Activated naive CD4-positive, alpha-beta T cell treated with anti-CD3 and anti-CD28 coated beads for 36 hours (primary cell): ENCODE measurements at places on chromosomes 16 and 17. TPM values are rescaled to one million over a fixed set of nuclear protein-coding genes. Genes with fewer than 3 reads are reported as not detected.
A peak's percentile ranks its signal among the peaks of the same experiment; 100 is the strongest.

- H3K27ac ChIP-seq, result no peak overlapping the region
- H3K4me3 ChIP-seq, result no peak overlapping the region
- no peaks in the 10 kb centered on the region for H3K27me3 ChIP-seq
- no peak for DNase-seq
- peaks cover 41% of the 10 kb centered on the region for H3K4me1 ChIP-seq
Measured at GRCh38 chr17:72724267-72724666, 368.2 kb downstream of the SLC39A11 start.

DNA sequence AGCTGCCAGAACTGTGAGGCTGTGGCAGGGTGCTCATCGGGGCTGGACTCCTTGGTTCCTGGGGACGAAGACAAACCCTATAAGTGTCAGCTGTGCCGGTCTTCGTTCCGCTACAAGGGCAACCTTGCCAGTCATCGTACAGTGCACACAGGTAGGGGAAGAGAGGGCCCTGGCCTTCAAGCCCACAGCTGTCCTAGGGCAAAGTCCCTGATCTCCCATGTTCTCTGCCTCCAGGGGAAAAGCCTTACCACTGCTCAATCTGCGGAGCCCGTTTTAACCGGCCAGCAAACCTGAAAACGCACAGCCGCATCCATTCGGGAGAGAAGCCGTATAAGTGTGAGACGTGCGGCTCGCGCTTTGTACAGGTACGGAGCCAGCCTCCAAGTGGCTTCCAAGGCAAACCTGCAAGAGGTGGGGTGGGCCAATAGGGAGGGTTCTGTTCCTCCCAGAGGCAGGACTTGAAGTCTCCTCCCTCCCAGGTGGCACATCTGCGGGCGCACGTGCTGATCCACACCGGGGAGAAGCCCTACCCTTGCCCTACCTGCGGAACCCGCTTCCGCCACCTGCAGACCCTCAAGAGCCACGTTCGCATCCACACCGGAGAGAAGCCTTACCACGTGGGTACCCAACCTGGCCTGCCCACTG is 3.7 kb downstream of the BCL6B start:
- peaks cover 4% of the 10 kb centered on the region for H3K27me3 ChIP-seq
- H3K4me1 ChIP-seq, result peaks cover 42% of the 10 kb centered on the region
- H3K36me3 ChIP-seq, result peaks cover 4% of the 10 kb centered on the region
- no peak for DNase-seq

BEAN1 gene
- total RNA-seq, result not detected

LPO gene
- total RNA-seq, result not detected

DNA sequence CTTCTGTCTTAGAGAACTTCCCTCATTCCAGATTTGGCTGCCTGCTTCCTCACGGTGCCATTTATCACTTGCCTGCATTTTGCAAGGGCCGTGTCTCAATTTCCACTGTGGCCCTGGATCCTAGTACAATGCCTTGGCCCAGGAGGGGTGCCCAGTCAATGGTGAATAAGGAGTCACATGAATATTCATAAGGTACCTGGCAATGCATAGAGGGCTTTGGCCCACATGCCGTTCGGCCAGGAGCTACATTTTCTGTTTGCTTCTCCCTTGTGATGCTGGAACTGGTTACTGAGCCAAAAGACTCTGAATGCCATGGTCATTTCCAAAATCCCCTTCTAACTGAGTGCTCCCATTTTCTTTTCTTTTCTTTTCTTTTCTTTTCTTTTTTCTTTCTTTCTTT is 4.8 kb upstream of the PIRT start:
- H3K27ac ChIP-seq, result no peak overlapping the region
- no peak overlapping the region for H3K4me3 ChIP-seq
- H3K4me1 ChIP-seq, result peaks cover 7% of the 10 kb centered on the region
- H3K36me3 ChIP-seq, result no peaks in the 10 kb centered on the region
- H3K27me3 ChIP-seq, result no peaks in the 10 kb centered on the region
- DNase-seq, result no peak

EFCAB5 gene
- 0.55 TPM for total RNA-seq

GRCh38 chr17:48547808-48548522 is 3.1 kb upstream of the HOXB2 start:
- H3K4me1 ChIP-seq, result peaks cover 37% of the 10 kb centered on the region
- H3K27ac ChIP-seq, result peak overlapping the region; percentile 79
- peak; percentile 72 for DNase-seq
- H3K36me3 ChIP-seq, result peaks cover 3% of the 10 kb centered on the region

- no peaks in the 10 kb centered on the region for H3K4me1 ChIP-seq
- H3K27ac ChIP-seq, result no peak overlapping the region
- peaks cover 16% of the 10 kb centered on the region for H3K36me3 ChIP-seq
- no peak for DNase-seq
- no peaks in the 10 kb centered on the region for H3K27me3 ChIP-seq
- H3K4me3 ChIP-seq, result no peak overlapping the region
Measured at GRCh38 chr16:27495191-27495590, 54.5 kb downstream of the GTF3C1 start.

RANBP10 gene
- 12.4 TPM for total RNA-seq

DNA sequence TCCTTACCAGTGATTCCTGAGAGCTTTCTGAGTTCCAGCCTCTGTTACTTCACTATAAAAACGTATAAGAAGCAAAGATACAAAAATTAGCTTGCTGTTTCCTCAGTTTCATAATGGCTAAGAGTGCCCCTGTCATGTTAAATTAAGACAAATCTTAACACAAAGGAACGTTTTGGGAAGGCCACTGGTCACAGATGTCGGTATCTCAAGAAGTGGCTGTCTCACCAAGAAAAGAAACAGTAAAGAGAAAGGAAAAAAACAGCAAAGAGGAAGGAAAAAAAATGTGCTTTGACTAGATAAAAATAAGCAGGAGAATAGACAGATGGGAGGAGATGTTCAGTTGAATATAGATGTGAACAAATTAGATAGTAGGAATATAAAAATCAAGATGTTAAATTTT is 94.8 kb upstream of the AKTIP start:
- H3K4me1 ChIP-seq, result no peaks in the 10 kb centered on the region
- H3K27ac ChIP-seq, result no peak overlapping the region
- peaks cover 6% of the 10 kb centered on the region for H3K36me3 ChIP-seq
- H3K27me3 ChIP-seq, result no peaks in the 10 kb centered on the region
- no peak overlapping the region for H3K4me3 ChIP-seq
- no peak for DNase-seq

RNF157 gene
- 45.3 TPM for total RNA-seq

DNA sequence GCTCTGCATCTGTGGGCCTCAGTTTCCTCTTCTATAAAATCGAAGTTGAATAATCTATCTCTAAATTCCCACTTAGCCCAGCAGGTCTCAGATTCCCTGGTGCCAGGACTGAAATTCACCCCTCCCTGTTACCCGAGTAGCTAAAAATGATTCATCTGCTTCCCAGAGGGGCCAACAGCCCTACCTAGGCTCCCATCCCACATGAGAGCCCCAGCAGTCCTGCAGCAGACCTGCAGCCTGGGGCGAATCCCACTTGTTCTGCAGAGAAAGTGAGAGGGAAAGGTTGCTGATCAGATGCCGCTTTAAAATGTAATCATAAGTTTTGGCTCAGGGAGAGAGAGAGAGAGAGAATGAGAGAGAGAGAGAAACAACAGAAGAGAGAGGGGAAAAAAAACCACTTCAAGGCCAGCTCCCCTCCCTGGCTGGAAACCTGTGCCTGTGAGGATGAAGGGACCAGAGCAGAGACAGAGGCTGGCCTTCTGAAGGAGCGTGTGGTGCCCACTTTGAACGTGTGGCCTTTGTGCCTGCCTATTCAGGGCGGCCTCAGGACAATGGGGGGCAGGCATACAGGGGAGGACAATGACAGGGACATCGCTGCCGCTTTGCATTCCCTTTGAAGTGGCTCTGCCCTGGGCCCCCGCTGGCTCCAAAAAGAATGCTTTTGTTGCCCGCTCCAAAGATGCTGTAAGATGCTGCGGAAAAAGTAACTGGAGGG is 85.2 kb upstream of the NKD1 start:
- no peaks in the 10 kb centered on the region for H3K36me3 ChIP-seq
- no peak for DNase-seq
- H3K4me3 ChIP-seq, result no peak overlapping the region
- no peak overlapping the region for H3K27ac ChIP-seq
- peaks cover 6% of the 10 kb centered on the region for H3K27me3 ChIP-seq

GRCh38 chr17:14427900-14428647 is 127.2 kb downstream of the HS3ST3B1 start:
- no peaks in the 10 kb centered on the region for H3K36me3 ChIP-seq
- H3K4me3 ChIP-seq, result peak overlapping the region; percentile 56
- peaks cover 60% of the 10 kb centered on the region for H3K4me1 ChIP-seq
- H3K27me3 ChIP-seq, result no peaks in the 10 kb centered on the region
- peak; percentile 78 for DNase-seq

IL17C gene
- total RNA-seq, result not detected

CDH13 gene
- not detected for total RNA-seq

HS3ST4 gene
- total RNA-seq, result not detected

C16orf92 gene
- not detected for total RNA-seq

MYO18A gene
- 23.8 TPM for total RNA-seq

DNA sequence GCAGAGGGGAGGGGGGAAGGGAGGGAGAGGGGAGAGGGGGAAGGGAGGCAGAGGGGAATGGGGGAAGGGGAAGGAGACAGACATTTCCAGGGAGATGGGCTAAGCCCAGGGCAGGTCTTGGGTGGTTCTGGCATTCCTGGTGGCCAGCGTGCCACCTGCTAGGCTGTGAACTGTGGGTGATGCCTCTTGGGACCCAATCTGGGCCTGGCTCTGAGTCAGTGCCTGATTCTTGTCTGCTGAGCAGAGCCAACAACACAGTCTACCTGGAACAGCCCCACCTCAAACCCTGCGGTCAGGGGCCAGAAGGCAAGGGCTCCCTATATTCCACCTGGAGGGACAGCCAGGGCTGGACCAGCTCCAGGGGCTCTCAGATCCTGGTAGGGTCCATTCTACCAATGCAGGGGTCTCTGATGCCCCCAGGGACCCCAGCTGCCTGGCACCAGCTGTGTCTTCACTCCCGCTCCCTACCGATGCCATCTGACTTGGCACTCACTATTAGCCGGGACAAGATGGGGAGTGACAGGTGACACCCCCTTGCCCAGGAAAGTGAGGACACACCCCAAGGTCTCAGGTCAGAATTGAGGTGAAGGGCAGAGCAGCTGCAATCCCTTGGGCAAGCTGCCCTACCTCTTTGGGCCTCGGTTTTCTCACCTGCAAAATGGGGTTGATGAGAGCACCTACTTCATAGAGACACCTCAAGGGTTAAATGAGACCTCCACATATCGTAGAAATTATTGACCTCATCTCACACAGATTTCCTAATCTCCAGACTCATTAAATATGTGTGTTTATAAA is 87.2 kb downstream of the LITAF start:
- H3K4me3 ChIP-seq, result no peak overlapping the region
- peaks cover 36% of the 10 kb centered on the region for H3K4me1 ChIP-seq
- no peak overlapping the region for H3K27ac ChIP-seq
- H3K36me3 ChIP-seq, result no peaks in the 10 kb centered on the region
- DNase-seq, result no peak
- no peaks in the 10 kb centered on the region for H3K27me3 ChIP-seq

DNA sequence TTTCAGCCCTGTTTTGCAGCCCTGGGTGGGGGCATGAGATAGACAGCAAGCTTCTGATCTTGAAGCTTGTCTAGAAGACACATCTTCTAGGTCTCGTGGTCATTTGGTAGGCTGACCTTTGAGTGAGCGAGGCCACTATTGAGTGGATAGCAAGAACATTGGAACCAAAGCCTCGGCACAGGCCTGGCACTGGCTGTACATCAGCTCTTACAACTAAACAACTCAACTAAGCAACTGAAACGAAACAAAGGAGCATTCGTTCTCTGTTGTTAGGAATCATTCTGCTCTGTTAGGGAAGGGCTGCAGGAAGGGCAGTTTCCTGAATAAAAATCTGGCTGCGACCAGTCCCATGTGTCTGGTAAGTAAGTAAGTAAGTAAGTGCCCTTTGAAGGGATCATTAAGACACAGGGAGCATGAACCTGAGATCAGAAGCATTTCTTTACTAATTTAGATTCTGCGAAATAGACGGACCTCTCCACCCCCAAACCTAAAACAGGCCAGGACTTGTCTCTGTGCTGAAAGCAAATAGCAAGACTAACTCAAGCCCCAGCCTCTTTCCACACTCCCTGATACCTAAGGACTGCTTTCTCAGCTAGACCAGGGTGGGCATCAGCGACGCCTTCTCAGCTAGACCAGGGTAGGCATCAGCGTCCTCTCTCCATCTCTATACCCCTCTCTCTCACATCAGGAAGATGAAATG is 22.7 kb downstream of the CYB561 start:
- no peak overlapping the region for H3K27ac ChIP-seq
- no peaks in the 10 kb centered on the region for H3K36me3 ChIP-seq
- no peak for DNase-seq
- H3K27me3 ChIP-seq, result no peaks in the 10 kb centered on the region
- H3K4me3 ChIP-seq, result no peak overlapping the region

CCL5 gene
- total RNA-seq, result 2.5 TPM

DRC3 gene
- 0.64 TPM for total RNA-seq

- DNase-seq, result peak; percentile 41
- H3K27me3 ChIP-seq, result peaks cover 6% of the 10 kb centered on the region
Measured at GRCh38 chr17:21463204-21463661, 87.1 kb downstream of the KCNJ12 start.

DNA sequence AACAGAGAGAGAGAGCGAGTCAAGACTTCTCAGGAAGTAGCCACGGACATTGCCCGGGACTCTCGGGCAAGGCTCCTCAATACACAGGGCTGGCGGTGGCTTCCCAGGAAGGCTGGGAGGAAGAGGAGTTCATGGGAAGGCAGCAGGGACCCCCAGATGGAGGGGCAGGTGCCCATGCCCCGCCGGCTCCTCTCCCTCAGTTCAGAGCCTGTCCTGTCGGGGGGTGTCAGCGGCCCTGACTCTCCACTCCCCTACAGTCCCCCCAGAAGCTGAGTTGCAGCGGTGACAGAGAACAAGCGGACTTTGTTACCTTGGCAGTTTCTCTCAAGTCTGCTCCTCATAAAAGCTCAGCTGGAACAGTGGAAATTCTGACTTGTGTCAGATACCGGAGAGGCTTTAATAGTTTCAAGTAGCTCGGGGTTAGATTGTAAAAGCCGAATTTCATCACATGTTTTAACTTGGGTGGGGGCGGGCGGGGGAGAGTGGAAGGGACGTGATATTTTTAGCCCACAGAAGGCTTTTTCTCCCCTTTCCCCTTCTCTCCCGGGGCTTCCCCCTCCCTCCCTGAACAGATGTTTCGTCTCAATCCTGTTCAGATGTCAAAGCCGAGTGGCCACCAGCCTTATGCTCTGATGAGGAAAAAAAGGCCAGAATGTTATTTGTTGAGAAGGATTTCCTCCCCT is 65.2 kb downstream of the NKD1 start:
- no peak for DNase-seq
- peaks cover 21% of the 10 kb centered on the region for H3K4me1 ChIP-seq
- H3K36me3 ChIP-seq, result no peaks in the 10 kb centered on the region
- H3K27me3 ChIP-seq, result no peaks in the 10 kb centered on the region

HSF4 gene
- total RNA-seq, result 12.3 TPM

TVP23B gene
- total RNA-seq, result 19.3 TPM

GRCh38 chr17:65618516-65618915 is 57.1 kb upstream of the AXIN2 start:
- DNase-seq, result no peak
- H3K27ac ChIP-seq, result no peak overlapping the region
- H3K4me1 ChIP-seq, result no peaks in the 10 kb centered on the region
- H3K27me3 ChIP-seq, result no peaks in the 10 kb centered on the region
- H3K4me3 ChIP-seq, result no peak overlapping the region

- H3K4me1 ChIP-seq, result no peaks in the 10 kb centered on the region
- H3K4me3 ChIP-seq, result no peak overlapping the region
- H3K36me3 ChIP-seq, result no peaks in the 10 kb centered on the region
- no peak for DNase-seq
Measured at GRCh38 chr17:74524653-74525464, 6.4 kb downstream of the CD300LB start.

KRTAP4-9 gene
- not detected for total RNA-seq

GRCh38 chr16:66858740-66859396 is 14.7 kb downstream of the CA7 start:
- no peak overlapping the region for H3K27ac ChIP-seq
- H3K27me3 ChIP-seq, result no peaks in the 10 kb centered on the region
- no peak for DNase-seq
- no peak overlapping the region for H3K4me3 ChIP-seq

ENPP7 gene
- total RNA-seq, result not detected

PIK3R5 gene
- total RNA-seq, result 15.9 TPM
